ENCODE measurements at places on chromosomes 1 and 21.

- no peak for DNase-seq
Observed at GRCh38 chr1:164783778-164784555, 225.0 kb downstream of the PBX1 start.

DNA sequence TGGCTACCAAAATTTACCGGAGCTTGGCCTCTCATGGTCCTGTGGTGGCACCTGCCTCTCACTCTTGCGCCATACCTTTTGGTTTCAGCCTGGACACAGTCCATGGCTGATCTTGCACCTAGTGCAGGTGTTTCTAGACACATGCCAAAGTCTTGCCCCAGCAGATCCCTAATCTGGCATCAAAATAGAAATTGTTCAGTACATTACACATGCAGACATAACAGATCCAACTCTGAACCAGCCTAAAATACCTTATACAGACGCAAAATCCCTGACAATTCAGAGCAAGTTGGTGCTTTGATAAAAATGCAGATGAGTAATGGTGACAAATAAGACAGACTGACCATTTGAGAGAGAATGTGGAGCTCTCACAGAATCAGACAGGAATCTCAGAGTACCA, 44.1 kb downstream of the NGF start:
- DNase-seq, result no peak

DNA sequence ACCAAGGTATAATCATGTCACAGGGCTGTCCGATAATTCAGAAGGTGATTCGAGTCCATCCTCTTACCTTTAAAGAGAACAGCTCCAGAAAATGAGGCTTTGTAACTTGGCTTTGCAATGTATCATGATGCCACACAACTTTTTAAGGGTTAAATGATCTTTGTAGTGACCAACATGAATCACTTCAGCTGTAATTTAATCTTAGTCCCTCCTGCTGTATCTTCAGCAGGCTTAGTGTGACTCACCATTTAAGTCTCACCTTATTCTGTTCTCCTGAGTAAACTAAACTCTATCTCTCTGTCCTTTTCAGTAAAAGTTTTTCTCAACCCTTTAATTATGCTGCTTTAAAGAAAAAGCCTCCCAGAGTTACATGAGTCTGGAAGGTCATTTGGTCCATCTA, 1.9 kb upstream of the HIVEP3 start:
- DNase-seq, result peak; percentile 23

DNA sequence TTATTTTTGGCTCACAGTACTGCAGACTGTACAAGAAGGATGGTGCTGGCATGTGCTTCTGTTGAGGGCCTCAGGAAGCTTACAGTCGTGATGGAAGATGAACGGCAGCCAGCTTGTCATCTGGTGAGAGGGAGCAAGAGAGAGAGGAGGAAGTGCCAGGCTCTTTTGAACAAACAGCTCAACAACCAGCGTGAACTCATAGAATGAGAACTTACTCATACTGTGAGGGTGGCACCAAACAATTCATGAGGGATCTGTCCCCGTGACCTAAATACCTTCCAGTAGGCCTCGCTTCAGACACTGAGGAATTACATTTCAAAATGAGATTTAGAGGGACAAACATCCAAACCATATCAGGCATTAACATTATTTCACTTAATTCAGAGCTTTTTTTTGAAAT, 84.7 kb downstream of the PKN2 start:
- DNase-seq, result no peak

DNA sequence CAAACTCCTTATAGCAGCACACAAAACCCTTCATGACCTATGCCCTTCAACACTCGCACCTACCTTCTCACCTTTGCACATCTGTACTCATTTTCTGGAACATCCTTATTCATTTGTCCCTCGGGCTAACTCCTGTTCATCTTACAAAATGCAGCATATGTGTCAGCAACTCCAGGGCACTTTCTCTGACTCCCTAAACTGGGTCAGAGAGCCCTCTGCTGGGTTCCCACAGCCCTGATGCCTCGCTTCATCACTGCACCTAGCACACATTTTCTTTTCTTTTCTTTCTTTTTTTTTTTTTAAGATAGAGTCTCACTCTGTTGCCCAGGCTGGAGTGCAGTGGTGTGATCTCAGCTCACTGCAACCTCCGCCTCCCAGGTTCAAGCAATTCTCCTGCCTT, 54.0 kb downstream of the RAB3B start:
- DNase-seq, result no peak

- DNase-seq, result no peak
Observed at GRCh38 chr1:246004301-246004700, 502.8 kb downstream of the SMYD3 start.

- no peak for DNase-seq
Observed at GRCh38 chr1:77552626-77553025, 129.8 kb downstream of the ZZZ3 start.

DNA sequence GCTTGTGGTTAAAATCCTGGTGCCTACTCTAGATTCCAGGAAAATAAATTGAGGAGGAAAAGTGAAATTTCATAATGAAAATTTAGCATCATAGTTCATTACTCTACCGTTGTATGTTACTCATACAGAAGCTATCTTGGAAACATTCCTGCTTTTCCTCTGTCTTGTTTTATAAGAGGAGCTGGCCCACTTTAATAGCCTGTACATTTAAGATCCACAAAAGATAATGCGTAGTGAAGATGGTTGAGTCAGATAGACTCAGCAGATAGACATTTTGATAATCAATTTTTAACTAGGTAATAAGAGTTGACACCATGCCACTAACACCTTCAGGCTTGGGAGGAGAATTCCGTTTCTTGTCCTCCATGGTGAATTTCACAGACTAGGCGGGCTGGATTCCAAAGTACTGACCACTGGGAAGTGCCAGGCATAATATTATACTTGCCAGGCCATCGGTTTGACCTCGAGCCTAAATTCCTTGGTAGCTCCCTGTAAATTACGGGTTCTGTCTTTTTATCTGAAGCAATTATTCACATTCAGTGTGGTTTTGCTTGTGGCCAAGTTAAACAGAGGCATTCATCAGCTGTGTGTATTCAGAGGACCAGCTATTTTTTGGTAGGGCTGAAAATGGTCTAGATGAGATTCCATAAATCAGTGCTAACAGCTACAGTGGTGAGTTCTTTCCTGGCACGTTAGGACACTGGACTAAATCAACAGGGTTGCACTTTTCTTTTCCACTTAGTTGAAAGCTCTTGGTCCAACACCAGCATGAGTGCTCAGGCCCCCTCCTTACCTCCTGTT, 111.9 kb upstream of the KAZN start:
- peak; percentile 73 for DNase-seq

DNA sequence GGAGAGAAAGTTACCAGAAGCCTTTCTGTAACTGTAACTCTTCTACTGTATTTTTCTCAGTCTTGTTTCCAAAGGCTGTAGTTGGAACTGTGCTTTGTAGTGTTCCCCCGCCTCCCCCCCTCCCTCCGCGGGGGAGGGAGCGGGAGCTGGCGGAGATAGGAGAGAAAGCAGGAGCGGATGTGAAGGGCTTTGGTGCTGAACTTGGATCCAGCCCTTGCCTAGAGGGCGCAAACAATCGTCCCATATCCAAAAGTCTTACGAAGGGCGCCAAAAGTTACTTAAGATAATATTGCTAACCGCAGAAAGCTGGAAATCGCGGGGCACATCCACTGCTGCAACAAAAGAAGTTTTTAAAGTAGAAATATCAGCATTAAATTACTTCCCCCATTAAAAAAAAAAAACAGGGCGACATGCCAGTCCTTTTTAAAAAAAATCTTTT, 2.4 kb upstream of the NFIA start:
- peak; percentile 19 for DNase-seq

GRCh38 chr1:230310381-230311163, 115.6 kb downstream of the PGBD5 start:
- no peak for DNase-seq

- no peak for DNase-seq
Observed at GRCh38 chr1:183477986-183478781, 5.9 kb downstream of the SMG7 start.

DNA sequence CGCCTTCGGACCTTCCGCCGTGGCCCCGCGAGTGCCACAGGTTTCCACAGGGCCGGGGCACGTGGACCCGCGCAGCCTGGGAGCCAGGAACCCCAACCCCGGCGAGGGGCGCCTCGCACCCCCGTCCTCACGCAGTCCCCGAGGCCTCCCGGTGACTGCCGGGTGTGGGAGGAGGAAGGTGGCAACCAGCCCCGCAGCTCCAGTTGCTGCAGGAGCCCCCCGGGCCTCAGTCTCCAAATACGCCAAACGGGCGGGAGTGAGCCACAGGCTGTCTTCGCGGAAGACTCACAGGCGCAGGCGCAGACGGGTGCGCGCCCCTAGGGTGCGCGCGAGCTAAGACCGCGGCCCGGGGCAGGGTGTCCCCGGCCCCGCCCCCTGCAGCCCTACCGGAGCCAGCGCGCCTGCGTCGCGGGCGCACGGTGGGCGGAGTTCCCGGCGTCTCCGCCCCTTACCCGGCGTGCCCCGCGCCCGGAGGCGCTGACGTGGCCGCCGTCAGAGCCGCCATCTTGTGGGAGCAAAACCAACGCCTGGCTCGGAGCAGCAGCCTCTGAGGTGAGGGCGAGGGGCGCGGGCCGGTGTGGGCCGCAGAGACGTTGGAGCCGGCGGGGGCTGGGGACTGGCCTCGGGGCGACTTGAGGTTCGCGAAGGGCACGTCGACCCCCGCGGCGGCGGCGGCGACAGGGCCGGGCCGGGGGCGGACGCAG, at the start of gene ARF1:
Gene ARF1, plus strand, starts transcription at position 495 of the 704 bp plus-strand sequence. CDS start 14,407 bp downstream, outside the sequence.
- peak; percentile 52 for DNase-seq

DNA sequence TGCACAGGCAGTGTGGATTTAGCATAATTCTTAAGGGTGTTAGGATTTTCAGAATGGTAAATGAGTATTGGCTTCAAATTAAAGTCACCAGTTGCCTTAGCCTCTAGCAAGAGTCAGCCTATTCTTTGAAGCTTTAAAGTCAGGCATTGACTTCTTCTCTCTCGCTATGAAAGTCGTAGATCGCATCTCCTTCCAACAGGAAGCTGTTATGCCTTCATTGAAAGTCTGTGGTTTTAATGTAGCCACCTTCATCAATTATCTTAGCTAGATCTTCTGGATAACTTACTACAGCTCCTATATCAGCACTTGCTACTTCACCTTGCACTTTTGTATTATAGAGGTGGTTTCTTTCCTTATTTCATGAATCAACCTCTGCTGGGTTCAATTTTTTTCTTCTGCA, 320.2 kb downstream of the PTPRC start:
- DNase-seq, result no peak

DNA sequence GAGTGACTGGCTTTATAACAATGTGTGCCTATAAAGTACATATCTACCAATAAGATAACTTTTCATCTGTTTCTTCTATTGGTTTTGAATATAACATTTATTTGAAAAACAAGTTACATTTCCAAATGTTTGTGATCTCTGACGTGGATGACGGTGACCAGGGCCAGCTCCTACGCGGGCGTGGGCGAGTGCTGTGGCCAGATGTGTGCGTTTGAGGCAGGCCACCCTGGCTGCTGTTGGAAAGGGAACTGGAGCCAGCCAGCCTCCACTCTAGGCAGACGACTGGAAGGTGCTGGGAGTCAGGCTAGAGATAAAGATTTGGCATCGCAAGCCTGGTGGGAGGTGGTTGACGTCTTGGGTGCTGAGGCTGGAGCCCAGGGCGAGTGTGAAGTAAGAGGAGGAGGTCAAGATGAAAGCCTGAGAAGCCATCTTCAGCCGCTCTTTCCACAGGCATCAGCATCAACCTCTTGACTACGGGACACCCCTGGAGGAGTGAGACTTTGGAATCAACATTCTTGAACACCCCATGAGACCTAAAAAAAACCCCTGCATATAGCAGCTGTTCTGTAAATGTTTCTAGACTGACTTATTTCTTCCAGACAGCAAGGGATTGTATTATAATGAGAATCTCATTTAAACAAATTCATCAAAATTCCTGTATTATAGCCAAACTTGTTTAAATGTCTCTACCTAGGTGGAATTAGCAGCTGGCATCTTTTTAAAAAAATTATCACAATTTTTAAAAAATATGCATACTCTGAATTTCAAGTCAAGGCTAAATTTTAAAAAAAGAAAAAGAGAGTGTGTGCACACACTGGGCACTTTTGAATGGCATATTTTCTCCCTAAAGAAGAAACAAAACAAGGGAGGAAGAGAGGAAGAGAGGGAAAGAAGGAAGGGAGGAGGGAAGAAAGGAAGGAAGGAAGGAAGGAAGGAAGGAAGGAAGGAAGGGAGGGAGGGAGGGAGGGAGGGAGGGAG, 112.5 kb upstream of the SLC44A3 start:
- no peak for DNase-seq

DNA sequence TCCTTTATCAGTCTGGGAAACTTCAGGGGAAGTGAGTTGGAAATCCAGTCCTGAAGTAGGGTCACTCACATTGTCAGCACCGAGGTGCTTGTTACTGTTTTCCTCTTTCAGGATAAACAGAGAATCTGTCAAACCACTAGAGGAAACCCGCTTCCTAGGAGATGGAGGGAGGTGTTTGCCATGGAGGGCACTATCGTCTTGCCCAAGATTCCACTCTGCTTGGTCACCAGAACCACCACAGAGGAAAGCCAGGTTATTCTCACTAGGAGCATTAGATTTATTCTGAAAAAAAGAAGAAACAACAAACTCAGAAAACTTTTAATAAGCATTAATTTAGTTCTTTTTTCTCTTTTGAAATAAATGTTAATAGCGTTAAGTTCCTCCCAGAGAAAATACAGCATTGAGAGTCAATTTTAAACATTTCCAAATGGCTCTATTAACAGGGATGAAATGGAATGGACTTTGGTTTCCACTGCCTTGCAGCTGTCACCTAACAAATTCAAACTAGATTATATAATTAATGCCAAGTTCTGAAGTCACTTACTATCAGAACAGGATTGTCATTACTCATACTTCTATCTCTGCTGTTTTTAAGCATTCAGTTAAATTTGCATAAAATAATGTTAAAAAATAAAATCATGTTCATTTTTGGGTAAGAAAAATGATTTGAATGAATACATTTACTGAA, 242.8 kb downstream of the CRB1 start:
- no peak for DNase-seq

DNA sequence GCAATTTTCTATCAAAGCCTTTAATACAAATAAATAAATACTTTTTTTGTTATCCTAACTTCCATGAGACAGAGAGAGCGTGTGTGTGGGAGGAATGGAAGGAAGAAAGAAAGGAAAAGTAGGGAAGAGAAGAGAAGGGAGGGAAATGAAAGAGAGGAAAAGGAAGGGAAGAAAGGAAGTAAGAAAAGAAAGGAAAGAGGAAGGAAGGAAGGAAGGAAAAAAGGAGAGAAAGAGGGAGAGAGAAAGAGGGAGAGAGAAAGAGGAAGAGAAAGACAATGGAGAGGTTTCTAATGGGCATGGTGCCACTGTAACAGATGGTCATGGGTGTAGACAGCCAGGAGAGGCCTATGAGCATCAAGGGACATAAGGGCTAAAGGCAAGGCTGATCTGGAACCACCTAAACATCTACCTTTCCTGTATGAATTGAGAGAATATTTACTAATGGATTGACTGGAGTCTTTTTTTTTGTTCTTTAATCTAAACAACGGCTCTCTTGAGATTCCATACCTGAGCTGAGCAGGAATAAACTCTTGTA, 234.9 kb downstream of the PTPRC start:
- no peak for DNase-seq

- DNase-seq, result no peak
Observed at GRCh38 chr1:118913818-118914217, 74.3 kb downstream of the TBX15 start.
